ENCODE measurements at places on chromosomes 7 and 10.

DNA sequence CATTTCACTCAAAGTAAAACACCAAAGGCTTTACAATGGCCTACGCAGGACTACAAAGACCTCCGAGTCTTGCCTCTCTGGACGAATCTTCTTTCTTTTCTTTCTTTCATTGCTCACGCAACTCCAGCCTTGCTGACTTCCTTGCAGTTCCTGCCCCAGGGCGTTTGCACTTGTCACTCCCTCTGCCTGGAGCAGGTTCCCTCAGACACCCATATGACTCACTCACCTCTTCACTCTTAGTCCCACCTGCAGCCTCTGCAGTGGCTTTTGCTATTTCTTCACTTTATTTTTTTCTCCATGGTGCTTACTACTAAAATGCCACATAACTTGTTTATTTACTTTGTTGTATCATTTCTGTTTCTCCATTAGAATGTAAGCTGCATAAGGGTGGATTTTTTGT, 33.1 kb downstream of the GHRHR start:
- no peak for DNase-seq

DNA sequence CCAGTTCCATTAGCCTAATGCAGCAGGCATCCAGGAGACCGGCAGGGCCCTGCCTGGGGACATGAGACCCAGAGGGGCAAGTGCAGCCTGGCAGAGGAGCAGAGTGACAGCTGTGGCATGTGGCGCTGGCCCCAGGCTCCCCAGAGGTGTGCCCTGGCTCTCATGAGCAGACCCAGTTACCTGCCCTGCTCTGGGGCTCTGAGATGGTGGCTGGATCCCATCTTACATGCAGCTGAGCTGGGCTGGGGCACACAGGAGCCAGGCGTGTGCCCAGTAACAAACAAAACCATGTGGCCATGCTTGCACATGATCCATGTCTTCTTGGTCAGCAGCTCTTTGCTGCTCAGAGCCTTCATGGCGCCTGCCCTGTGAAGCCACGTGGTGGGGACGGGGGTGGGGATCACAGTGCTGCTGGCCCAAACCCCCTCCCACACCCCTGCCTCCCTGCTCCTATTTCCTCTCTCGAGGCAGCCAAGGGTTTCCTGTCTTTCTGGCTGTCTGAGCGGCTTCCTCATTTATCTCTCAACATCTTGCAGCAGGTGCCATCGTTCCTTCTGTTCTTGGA, 40.3 kb upstream of the GTF2I start:
- DNase-seq = peak; percentile 87

DNA sequence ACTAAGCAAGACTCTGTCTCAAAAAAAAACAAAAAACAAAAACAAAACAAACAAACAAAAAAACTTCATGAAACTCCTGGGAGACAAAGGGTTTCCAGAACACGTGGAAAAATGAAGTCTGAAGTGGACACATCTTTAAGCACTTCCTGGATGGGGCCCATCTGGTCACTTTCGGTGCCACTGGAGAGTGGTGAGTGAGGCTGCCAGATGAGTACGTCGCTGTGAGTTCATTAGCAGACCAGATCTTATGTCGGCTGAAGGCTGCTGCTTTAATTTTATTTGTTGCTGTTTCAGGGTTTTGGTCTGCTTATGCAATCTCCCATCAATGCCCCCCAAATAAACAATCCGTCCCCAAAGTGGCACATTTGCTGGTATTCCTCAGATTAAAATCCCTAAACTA, 64.4 kb downstream of the NPTX2 start:
- DNase-seq = no peak

DNA sequence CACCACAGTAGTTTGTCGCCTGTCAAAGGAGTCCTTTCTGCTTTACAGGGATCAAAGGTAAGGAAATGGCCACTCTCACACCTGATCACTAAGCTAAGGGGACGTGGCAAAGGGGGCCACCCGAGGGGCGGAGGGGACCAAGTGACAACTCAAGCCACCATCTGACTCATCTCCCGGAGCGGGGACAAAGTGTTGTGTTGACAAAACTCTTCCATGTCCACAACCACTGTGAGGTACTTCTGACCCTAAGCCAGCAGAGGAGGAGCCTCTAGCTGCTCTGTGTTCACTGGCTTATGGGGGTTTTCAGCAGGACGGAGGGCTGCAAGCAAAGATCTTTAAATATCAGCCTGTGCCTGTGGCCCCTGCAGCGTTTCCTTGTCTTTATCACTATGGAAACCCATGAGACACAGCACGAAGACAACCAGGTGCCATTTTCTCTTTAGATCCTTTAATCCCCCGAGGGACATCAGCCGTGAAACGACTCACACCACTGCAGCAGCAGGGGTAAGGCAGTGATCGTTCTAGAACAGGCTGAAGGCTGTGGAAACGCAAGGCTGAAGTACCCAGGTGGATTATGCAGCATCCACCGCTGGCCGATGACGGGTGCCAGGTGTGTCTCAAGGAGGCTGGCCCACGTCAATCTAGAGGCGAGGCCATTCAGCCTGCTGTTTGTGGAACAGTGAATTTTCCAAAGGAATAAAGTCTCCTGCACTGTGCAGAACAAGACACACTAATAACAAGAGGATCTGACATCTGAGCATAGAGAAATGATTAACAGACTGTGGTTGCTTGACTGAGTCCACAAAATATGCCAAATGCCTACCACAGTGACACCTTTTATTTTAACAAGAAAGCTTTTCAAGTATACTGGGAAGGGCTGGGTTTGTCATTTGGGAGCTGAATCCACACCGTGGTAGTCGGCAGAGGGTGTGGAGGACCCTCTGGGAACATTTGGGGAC, 26.6 kb upstream of the DDC start:
- DNase-seq = no peak

DNA sequence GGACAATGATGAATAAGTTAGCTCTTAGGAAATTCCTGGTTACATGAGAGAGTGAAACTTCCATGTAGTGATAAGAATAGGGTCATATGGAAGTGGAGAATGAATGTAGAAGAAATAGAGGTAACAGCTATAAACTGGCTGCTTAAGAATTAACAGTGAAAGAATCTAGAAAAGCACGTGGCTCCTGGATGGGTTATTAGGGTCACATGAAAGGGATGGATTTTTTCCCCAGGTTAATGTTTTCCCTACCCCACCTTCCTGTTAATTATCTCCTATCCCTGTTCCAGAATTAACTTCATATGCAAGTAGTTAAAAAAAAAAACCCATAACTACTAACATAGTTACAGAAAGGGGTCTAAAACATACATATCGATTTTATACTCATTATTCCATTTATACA, 58.0 kb downstream of the ANKIB1 start:
- no peak for DNase-seq

DNA sequence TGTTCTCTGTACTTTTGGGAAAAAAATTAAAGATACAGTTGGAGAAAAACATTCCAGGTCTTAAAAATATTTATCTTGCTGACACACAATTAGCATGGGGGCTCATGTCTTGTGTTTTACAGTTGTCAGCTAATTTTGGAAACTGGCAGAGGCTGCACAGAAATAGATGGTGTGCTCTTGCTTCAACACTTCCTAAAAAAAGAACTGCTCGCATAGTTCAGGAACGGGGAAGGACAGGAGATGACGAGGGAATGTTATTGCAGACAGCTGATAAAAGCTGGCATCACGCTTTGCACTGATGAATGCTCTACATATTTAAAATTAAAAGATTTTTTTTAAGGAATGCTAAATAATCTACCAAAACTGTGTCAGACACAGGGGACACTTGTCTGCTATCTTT, 103.5 kb upstream of the CELF2 start:
- no peak for DNase-seq

- no peak for DNase-seq
Measured at GRCh38 chr10:5443429-5443828, 31.1 kb downstream of the NET1 start.

DNA sequence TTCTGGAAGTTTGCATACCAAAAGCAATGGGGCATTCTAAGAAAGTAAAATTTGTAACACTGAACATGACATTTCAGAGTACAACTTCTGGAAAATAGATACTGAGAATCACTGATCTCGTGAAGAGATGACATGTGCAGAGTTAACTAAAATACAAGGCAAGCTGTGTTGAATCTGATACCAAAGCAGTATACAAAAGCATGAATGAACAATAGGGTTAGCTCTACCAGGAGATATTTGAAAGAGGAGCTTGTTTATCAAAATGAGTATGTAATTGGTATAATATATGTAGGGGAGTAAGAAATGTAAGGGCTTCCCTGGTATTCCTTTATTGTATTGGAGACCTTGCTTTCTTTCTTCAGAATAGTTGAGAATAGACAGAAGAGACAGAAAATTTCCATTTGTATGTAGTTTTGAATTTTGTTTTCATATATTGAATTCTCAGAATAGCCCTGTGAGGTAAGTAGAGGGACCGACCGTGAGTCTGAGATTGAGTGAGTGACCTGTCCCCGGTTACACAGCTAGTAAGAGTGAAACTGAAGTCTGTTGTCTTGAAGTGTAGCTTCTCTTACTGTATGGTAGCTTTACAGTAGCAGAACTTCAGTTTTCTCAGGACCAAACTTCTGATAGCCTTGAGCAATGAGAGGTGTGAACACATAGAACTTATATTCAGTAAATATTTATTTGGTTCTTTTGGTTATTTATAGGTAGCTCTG, 5.0 kb downstream of the HBP1 start:
- no peak for DNase-seq

DNA sequence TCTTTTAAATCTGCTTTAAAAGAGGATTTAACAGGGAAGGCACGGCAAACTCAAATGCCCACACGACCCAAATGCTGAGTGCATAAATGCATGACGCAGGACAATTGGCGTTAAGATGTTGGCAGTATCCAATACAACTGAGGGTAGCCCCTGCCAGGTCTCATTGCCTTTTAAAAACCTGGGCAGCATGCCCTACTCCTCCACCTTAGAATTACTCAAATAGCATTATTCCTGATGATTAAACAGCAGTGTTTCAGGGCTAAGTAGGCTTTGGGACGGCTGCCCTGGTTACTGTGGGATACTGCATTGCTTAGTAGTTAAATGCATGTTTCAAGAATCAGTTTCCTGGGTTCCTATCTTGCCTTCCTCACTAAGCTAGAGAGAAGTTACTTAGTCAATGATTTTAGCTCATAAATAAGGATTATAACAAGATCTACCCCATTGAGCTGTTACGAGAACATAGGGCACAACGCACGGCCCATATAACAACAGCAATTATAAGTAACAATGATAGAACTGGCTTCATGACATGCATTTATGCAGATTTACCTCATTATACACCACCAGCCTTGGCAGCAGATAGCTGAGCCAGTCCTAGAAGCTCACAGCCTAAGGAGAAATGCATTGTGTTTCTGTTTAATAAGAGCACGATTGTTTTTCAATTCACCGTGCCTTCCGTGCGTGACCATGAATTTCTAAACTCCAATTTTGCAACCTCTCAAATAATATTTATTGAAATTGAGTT, 7.9 kb downstream of the TUBAL3 start:
- DNase-seq = no peak

DNA sequence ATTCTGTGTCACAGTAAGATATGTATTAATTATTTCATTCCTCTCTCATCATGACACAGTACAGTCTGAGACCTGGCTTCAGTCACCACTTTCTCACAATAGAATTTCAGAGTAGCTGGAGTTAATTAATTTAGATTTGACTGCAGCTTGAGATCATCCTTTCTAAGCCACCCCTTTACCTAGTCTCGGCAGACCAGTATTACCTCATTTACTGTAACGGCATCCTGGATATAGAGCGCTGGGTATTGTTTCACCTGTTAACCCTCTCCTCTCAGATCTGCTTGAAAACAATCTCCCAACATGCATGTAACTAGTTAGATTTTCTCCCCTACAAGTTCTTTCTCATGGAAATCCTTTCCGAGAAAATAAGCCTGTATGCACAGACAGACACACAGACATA, 1057.5 kb downstream of the GATA3 start:
- no peak for DNase-seq

- no peak for DNase-seq
Measured at GRCh38 chr10:49117376-49118070, 2.2 kb upstream of the VSTM4 start.

- no peak for DNase-seq
Measured at GRCh38 chr7:41698726-41699125, 4.2 kb downstream of the INHBA start.

- no peak for DNase-seq
Measured at GRCh38 chr7:5467645-5468044, 44.0 kb upstream of the TNRC18 start.

GRCh38 chr7:126689037-126689436, 563.7 kb downstream of the GRM8 start:
- DNase-seq = no peak

DNA sequence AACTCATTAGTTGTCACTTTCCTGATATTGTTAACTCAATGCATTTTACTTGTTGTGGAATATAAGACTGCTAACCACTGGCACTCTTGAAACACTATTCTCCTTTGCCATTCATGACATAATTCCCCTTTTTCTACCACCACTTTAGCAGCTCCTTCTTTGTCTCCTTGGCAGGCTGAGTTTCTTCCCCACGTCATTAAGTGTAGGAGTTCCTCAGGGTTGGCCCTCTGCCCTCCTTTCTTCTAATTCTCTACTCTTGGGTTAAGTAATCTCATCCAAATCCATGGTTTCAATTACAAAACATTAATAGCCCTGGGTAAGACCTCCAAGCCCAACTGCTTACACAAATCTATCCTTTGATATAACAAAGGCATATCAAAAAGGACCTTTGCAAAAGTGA, 175.1 kb downstream of the HGF start:
- DNase-seq = no peak

- no peak for DNase-seq
Measured at GRCh38 chr10:34825414-34825813, 10.3 kb upstream of the PARD3 start.

GRCh38 chr10:133021963-133022775, 65.6 kb upstream of the ADGRA1 start:
- DNase-seq = no peak

DNA sequence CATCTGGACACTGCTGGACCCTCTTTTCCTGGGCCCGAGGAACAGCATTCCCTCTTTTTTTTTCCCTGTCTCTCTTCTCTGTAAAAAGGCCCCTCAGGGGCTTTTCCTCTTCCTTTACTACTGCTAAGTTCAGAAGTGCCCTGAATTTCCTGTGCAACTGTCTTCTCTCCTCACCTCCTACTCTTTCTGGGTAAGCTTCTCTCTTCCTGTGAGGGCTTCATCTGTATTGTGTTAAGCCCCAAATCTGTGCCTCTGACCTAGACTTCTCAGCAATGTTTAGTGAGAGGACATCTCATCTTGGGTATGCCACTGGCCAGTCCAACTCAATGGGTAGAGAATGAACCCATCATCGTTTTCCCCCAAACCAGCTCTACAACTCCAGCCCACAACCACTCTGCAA, 174.2 kb downstream of the PTEN start:
- no peak for DNase-seq
